Endodermal cell (in vitro differentiated cells): ENCODE measurements at places on chromosomes 16 and 17. TPM values are rescaled to one million over a fixed set of nuclear protein-coding genes. Genes with fewer than 3 reads are reported as not detected.

DNA sequence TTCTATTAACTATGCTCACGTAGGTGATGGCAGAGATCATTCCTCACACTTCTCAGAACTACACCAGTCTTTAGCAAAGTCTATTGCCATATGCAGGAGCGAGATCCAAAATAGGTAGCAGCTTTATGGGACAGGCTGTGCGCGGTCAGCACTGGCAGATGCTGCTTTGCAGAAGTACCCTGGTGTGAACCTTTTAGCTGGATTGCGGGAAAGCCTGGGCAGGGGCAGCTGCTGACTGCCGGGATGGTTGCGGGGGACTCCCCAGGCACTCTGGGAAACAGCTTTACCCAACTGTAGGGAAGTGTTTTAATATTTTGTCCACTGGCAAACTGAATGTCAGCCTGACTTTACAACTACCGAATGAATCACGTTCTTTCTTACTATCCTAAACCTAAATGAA is 251.3 kb downstream of the HS3ST3A1 start:
- H3K27ac ChIP-seq = no peak overlapping the region
- H3K4me1 ChIP-seq = no peaks in the 10 kb centered on the region
- no peaks in the 10 kb centered on the region for H3K36me3 ChIP-seq

DNA sequence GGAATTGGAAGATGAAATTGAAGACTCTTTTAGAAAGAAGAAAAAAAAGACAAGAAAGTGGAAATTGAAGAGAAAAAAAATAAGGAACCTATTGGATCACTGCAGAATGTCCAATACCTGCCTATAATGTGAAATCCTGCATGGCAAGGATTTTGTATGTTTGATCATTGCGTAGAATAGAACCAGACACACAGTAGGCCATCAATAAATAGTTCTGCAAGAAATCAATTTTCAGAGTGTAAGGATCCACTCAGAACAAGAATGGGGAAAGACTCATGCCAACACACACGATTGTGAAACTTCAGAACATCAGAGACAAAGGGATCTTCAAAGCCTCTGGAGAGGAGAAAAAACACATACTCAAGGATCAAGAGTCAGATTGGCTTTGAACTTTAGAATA is 39.7 kb upstream of the DHX40 start:
- H3K27me3 ChIP-seq = no peaks in the 10 kb centered on the region
- no peak for DNase-seq
- no peak overlapping the region for H3K27ac ChIP-seq
- no peaks in the 10 kb centered on the region for H3K36me3 ChIP-seq

- no peak overlapping the region for H3K4me3 ChIP-seq
- H3K4me1 ChIP-seq = no peaks in the 10 kb centered on the region
- no peak overlapping the region for H3K27ac ChIP-seq
- H3K27me3 ChIP-seq = no peaks in the 10 kb centered on the region
Observed at GRCh38 chr17:6186998-6187397, 116.8 kb downstream of the WSCD1 start.

- H3K4me3 ChIP-seq = no peak overlapping the region
- peak; percentile 72 for DNase-seq
- H3K4me1 ChIP-seq = no peaks in the 10 kb centered on the region
- H3K27ac ChIP-seq = no peak overlapping the region
- no peaks in the 10 kb centered on the region for H3K36me3 ChIP-seq
Observed at GRCh38 chr17:61401389-61402072, 1.9 kb downstream of the TBX2 start.

- no peak for DNase-seq
- H3K36me3 ChIP-seq = no peaks in the 10 kb centered on the region
- no peaks in the 10 kb centered on the region for H3K4me1 ChIP-seq
- H3K27me3 ChIP-seq = no peaks in the 10 kb centered on the region
Observed at GRCh38 chr16:83797013-83797412, 10.8 kb upstream of the HSBP1 start.

- H3K36me3 ChIP-seq = no peaks in the 10 kb centered on the region
- no peaks in the 10 kb centered on the region for H3K4me1 ChIP-seq
- H3K4me3 ChIP-seq = no peak overlapping the region
- H3K27me3 ChIP-seq = no peaks in the 10 kb centered on the region
- no peak overlapping the region for H3K27ac ChIP-seq
Observed at GRCh38 chr16:73213732-73214455, 166.0 kb upstream of the ZFHX3 start.

- peaks cover 13% of the 10 kb centered on the region for H3K27me3 ChIP-seq
- no peaks in the 10 kb centered on the region for H3K4me1 ChIP-seq
- H3K27ac ChIP-seq = no peak overlapping the region
- no peak for DNase-seq
Observed at GRCh38 chr16:78684030-78684611, 584.7 kb downstream of the WWOX start.

- peak overlapping the region; percentile 89 for H3K4me3 ChIP-seq
- H3K27ac ChIP-seq = peak overlapping the region; percentile 81
- peaks cover 3% of the 10 kb centered on the region for H3K36me3 ChIP-seq
- H3K4me1 ChIP-seq = peaks cover 16% of the 10 kb centered on the region
- peaks cover 6% of the 10 kb centered on the region for H3K27me3 ChIP-seq
Observed at GRCh38 chr17:81346908-81347349, 48.3 kb upstream of the BAHCC1 start.

- DNase-seq = no peak
- no peaks in the 10 kb centered on the region for H3K36me3 ChIP-seq
- no peaks in the 10 kb centered on the region for H3K4me1 ChIP-seq
- no peak overlapping the region for H3K27ac ChIP-seq
- no peak overlapping the region for H3K4me3 ChIP-seq
- no peaks in the 10 kb centered on the region for H3K27me3 ChIP-seq
Observed at GRCh38 chr16:6381896-6382295, 950.7 kb upstream of the RBFOX1 start.

DNA sequence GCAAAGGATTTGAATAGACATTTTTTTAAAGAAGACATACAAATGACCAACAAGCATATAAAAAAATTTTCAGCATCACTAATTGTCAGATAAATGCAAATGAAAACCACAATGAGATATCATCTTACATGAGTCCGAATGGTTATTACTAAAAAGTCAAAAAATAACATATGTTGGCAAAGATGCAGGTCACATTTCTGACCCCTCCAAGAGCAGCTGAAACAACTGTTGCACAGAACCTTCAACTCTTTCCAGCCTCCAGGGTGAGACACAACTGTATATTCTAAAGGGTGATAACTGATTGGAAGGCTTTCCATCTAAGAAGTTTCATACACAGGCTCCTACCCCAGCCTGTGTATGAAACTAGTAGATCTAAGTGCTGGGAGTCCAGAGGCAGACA is 51.9 kb downstream of the SLFN5 start:
- DNase-seq = no peak
- H3K27ac ChIP-seq = no peak overlapping the region
- no peaks in the 10 kb centered on the region for H3K36me3 ChIP-seq
- no peak overlapping the region for H3K4me3 ChIP-seq

GRCh38 chr17:42284024-42284369 is 4.3 kb upstream of the STAT5A start:
- no peak overlapping the region for H3K4me3 ChIP-seq
- no peak overlapping the region for H3K27ac ChIP-seq
- H3K27me3 ChIP-seq = peaks cover 27% of the 10 kb centered on the region
- no peaks in the 10 kb centered on the region for H3K4me1 ChIP-seq

DNA sequence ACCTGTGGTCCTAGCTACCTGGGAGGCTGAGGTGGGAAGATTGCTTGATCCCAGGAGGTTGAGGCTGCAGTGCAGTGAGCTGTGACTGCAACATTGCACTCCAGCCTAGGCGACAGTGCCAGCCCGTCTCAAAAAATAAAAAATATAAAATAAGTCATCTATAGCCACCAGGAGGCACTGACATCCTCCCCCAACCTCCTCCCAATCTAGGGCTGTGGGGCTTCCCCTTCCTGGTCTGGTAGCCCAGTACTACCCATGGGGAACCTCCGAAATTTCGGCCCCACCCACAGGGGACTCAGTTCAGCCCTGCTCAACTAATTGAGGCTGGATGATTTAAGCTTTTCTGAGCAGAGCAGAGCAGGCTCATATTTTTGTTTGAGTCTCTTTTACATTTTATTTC is 3.2 kb downstream of the ZSCAN10 start:
- no peaks in the 10 kb centered on the region for H3K27me3 ChIP-seq
- peaks cover 4% of the 10 kb centered on the region for H3K36me3 ChIP-seq
- DNase-seq = peak; percentile 59
- H3K4me1 ChIP-seq = peaks cover 10% of the 10 kb centered on the region
- no peak overlapping the region for H3K4me3 ChIP-seq

DNA sequence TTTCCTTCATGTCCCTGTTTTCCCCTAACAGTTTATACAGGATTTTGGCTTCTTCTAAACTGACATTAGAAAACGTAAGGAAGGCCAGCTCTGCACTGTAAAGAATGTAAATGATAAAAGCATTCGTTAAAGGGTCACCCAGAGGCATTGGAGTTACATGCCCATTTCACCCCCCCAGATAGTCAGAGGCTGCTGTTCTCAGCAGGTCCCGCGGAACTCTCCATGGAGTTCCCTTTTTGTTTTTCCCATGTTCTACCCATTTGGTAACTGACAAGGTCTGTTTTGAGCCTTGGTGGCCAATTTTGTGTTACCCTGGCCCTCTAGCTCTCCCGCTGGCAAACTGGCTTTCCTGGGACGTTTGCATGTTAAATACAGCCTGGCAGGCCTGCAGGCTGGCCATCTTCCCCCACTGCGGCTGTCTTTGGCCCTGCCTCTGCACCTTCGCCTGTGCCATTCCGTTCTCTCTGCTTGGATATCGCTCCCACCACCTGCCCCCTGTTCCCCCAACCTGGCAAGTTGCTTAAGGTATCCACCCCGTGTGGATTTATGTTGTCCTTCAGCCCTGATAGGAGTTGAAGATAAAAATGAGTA is 49.7 kb downstream of the EPN2 start:
- no peak overlapping the region for H3K27ac ChIP-seq
- H3K4me3 ChIP-seq = no peak overlapping the region
- peaks cover 32% of the 10 kb centered on the region for H3K36me3 ChIP-seq

DNA sequence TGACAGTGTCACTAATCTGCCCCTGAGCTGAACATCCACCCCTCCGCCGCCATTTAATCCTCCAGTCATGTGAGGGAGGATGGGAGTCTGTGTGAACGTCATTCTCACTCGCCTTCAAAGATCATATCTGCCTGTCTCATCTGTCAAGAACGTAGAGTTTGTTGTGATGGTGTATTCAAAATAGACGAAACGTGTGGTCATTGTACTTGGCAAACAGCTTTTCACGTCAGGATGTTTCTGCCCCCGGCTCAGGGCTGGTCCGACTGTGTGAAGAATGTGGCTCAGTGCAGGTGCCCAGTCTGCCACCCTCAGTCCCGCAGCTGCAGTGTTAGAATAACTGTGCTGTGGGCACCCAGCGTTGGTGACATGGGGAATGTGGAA is 148.0 kb downstream of the KCNJ12 start:
- H3K36me3 ChIP-seq = no peaks in the 10 kb centered on the region
- no peak overlapping the region for H3K4me3 ChIP-seq
- H3K27ac ChIP-seq = no peak overlapping the region

DNA sequence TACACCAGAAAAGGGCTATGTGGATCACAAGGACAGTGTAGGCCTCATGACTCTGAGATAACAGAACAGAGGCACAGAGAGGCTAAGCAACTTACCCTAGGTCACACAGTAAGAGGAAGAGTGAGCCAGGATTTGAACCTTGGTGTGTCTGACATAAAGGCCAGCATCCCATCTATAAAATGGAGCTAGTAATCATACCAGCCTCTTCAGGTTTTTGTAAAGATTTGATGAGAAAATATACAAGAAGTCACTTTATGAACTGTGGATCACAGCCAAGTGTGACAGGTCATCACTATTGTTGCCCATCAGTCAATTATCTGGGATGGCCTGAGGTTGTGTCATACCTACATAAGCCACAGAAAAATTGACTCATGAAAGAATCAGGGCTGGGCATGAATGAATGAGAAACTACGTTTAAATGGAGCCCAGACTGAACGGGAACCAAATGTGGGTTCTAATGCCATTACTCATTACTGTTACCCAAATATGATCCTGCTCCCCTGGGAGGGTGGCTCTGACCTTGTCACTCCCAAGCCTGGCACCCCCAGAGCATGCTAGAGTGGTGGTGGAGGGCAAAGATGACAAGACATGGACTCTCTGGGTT is 21.0 kb downstream of the FBXO39 start:
- peak overlapping the region; percentile 16 for H3K4me3 ChIP-seq
- no peak for DNase-seq
- H3K27me3 ChIP-seq = peaks cover 12% of the 10 kb centered on the region
- H3K4me1 ChIP-seq = peaks cover 11% of the 10 kb centered on the region

DNA sequence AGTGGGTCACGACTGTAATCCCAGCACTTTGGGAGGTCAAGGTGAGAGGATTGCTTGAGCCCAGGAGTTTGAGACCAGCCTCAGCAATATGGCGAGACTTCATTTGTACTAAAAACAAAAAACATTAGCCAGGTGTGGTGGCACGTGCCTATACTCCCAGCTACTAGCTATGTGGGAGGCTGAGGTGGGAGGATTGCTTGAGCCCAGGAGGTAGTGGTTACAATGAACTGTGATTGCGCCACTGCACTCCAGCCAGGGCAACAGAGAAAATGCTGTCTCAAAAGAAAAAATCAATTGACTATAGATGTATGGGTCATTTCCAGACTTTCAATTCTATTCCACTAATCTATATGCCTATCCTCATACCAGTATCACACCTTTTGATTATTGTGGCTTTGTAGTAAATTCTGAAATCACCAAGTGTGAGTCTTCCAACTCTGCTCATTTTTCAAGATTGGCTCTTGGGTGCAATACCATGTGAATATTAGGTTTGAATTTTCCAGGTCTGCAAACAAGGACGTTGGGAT is 27.2 kb upstream of the CEP20 start:
- H3K36me3 ChIP-seq = no peaks in the 10 kb centered on the region
- H3K27me3 ChIP-seq = no peaks in the 10 kb centered on the region
- H3K4me3 ChIP-seq = no peak overlapping the region
- no peak for DNase-seq
- H3K27ac ChIP-seq = no peak overlapping the region
- H3K4me1 ChIP-seq = no peaks in the 10 kb centered on the region

DNA sequence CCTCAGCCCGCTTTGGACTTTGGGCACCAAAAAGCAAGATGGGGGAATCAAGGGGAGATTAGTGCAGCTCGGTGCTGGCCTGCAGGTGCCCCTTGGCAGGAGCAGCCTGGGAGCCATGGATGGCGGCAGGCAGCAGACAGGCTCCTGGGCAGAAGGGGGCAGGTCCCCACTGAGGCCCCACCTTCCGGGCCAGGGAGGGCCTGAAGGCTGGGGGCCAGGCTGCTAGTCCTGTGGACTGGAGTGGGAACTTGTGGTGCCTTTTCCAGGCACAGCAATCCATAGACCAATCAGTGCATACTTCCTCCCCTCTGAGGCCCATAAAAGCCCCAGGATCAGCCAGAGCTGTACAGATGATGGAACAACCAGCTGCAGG is 64.0 kb downstream of the USP32 start:
- DNase-seq = no peak
- no peaks in the 10 kb centered on the region for H3K4me1 ChIP-seq
- no peak overlapping the region for H3K4me3 ChIP-seq
- H3K27ac ChIP-seq = no peak overlapping the region

DNA sequence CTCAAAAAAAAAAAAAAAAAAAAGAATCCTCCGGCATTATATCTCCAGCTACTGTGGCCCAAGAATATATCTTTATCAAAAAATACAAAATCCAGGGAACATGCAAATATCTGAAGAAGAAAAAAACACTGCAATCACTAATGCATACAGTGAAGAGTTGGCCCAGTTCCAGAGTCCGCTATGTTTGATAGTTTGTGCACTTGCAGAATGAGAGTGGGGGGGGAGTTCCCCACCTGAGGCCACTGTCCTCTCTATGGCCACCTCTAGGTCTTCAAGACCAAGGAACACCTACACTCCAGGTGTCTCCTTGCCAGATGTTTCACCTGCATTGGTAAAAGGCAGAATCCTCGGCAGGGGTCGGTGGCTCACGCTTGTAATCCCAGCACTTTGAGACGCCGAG is 4.0 kb downstream of the ZNF785 start:
- DNase-seq = no peak
- H3K36me3 ChIP-seq = peaks cover 53% of the 10 kb centered on the region
- no peaks in the 10 kb centered on the region for H3K4me1 ChIP-seq
- no peak overlapping the region for H3K27ac ChIP-seq
- H3K4me3 ChIP-seq = no peak overlapping the region

Gene RNU2-1
- total RNA-seq = 7,320 and 7,498 TPM in 2 replicates

Gene LRRC75A
- total RNA-seq = 2.4 and 3.2 TPM in 2 replicates

Gene NEUROD2
- not detected in 3 replicates for total RNA-seq
